B cell (primary cell): ENCODE measurements at places on chromosomes 13 and 19. TPM values are rescaled to one million over a fixed set of nuclear protein-coding genes. Genes with fewer than 3 reads are reported as not detected.

GRCh38 chr19:38718747-38719543 is 25.3 kb downstream of the CAPN12 start:
- DNase-seq, result no peak
- H3K27me3 ChIP-seq, result no peaks in the 10 kb centered on the region
- H3K36me3 ChIP-seq, result peaks cover 74% of the 10 kb centered on the region
- no peaks in the 10 kb centered on the region for H3K4me1 ChIP-seq
- no peak overlapping the region for H3K27ac ChIP-seq

DNA sequence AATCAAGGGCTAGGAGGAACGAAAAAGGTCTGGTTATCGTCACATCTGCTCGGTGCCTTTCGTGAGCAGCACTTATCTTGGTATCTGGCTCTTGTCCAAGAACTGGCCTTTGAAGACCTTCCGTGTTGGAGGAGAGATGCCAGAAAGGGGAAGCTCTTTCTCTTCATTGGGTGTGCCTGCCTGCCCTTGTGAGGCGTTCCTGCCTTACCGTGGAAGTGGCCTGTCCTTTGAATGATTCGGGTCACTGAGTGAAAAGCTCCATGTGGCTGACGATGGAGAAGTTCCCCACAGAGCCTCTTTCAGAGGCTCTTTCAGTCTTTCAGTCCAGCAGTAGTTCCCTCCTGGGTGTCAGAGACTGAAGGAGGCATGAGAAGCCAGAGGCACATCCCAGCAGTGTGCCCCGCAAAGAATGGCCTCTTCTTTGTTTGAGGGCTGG is 121.5 kb upstream of the SLC10A2 start:
- no peak overlapping the region for H3K4me3 ChIP-seq
- H3K4me1 ChIP-seq, result no peaks in the 10 kb centered on the region
- H3K36me3 ChIP-seq, result no peaks in the 10 kb centered on the region
- H3K27me3 ChIP-seq, result no peaks in the 10 kb centered on the region
- H3K27ac ChIP-seq, result no peak overlapping the region
- DNase-seq, result no peak

DNA sequence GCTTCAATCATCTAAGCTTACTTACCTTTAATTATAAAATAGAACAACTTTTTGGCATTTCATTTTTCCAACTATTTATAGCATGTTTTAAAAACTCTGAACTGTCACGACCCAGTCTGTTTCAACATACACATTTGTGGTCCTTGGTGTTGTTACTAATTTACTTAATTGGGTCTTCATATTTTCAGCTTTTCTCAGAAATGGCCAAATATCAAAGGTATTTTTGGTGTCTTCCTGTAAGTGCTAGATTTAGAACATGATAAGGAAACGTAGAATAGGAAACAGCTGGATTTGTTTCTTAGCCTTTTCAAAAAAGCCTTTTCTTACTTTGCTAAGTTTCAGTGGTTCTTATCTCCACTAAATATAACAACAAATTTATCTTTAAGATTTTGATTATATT is 11.4 kb downstream of the LPAR6 start:
- no peaks in the 10 kb centered on the region for H3K4me1 ChIP-seq
- peaks cover 10% of the 10 kb centered on the region for H3K36me3 ChIP-seq
- H3K4me3 ChIP-seq, result no peak overlapping the region
- DNase-seq, result no peak

DNA sequence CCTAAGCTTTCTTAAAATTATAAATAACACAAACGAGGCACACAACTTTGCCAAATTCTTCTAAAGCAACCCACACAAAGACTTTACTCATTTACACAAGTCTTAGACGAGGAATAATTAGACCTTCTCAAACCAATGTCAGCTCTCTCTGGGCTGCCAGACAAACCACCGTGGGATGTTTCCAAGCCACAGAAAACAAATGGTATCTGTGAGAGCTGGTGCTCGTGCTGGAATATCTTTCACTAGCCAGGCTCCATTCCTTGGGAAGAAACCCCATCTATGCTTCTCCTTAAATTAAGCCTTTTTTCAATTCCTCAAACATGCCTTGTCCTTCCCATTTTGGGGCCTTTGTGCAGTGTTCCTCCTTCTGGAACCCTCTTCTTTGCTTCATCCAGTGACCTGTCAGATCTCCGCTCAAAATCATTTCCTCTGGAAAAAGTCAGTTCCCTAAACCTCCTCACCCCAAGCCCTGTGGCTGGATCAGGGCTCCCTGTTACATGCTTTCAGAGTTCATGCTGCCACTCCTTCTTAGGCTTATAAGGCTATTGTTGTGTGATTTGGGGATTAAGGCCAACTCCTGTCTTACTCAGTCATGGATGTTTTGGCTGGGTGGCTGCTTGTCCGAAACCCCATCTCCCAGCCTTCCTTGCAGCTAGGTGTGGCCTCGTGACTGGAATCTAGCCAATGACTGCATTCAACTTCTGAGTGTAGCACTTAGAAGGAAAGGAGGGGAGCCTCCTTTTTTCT is 64.2 kb upstream of the GTF2F2 start:
- H3K4me1 ChIP-seq, result peaks cover 6% of the 10 kb centered on the region
- H3K4me3 ChIP-seq, result no peak overlapping the region
- no peaks in the 10 kb centered on the region for H3K36me3 ChIP-seq
- peaks cover 9% of the 10 kb centered on the region for H3K27me3 ChIP-seq

- H3K36me3 ChIP-seq, result no peaks in the 10 kb centered on the region
- H3K27ac ChIP-seq, result no peak overlapping the region
- no peaks in the 10 kb centered on the region for H3K27me3 ChIP-seq
- no peaks in the 10 kb centered on the region for H3K4me1 ChIP-seq
- DNase-seq, result no peak
- no peak overlapping the region for H3K4me3 ChIP-seq
These were observed 400.6 kb downstream of the HS6ST3 start for GRCh38 chr13:96490496-96490989.

DNA sequence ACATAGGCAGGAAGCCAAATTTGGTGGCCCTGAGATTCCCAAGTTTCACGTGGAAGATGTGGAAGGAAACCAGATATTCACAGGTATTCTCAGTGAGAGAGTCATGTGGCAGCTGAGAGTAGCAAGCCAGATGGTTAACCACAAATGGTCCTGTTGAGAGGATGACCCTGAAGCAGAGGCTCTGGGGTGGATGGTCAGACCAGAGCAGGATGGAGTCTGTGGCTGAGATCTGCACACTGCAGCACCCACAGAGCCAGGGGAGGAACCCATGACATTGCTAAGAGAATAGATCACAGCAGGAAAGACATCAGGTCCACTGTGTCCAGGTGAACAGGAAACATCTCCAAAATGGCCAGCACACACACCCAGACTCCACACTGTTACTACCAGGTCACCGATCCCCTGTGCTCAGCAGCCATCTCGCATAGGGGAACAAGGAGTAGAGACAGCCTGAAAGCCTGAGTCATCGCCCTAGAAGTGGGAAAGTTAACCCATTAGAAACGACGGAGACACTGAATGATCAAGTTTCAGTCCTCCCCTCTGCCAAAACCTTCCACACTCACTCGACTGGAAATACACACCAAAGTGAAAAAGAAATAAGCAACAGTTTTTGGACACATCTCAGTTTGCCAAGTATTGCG is 160.0 kb downstream of the RBM26 start:
- no peaks in the 10 kb centered on the region for H3K36me3 ChIP-seq
- no peak overlapping the region for H3K4me3 ChIP-seq
- no peak for DNase-seq
- no peaks in the 10 kb centered on the region for H3K27me3 ChIP-seq
- no peak overlapping the region for H3K27ac ChIP-seq

The PDE4C gene
- total RNA-seq, result not detected in 2 replicates

The IFT88 gene
- total RNA-seq, result 20.2 and 23.3 TPM in 2 replicates

The KLK15 gene
- total RNA-seq, result not detected in 2 replicates

GRCh38 chr19:33124207-33125098 is 7.5 kb upstream of the WDR88 start:
- no peak overlapping the region for H3K4me3 ChIP-seq
- H3K27me3 ChIP-seq, result no peaks in the 10 kb centered on the region
- peaks cover 30% of the 10 kb centered on the region for H3K36me3 ChIP-seq
- no peak for DNase-seq
- no peak overlapping the region for H3K27ac ChIP-seq
- H3K4me1 ChIP-seq, result no peaks in the 10 kb centered on the region

DNA sequence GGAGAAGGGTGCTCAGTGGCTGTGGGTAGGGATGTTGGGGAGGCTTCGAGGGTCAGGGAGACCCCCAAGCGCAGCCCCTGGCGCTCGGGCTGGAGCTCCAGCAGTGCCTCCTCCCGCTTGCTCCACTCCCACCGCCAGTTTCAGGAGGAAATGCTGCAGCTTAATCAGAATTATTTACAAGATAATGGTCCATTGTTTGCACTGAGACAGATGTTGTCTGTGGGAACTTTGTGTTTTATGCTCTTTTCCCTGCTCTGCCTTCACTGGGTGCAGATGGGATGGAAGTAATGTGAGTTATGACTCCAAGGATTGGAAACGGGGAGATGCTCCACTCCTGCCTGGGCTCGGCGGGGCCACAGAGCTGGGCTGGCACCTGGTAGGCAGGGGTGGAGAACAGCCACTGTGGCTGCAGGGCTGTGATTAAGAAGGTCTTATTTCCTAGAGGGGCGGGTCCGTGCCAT is 192.4 kb downstream of the ZNF536 start:
- H3K4me1 ChIP-seq, result no peaks in the 10 kb centered on the region
- no peak overlapping the region for H3K27ac ChIP-seq
- no peak for DNase-seq
- H3K36me3 ChIP-seq, result no peaks in the 10 kb centered on the region
- H3K27me3 ChIP-seq, result no peaks in the 10 kb centered on the region

GRCh38 chr19:14023404-14024235 is 4.3 kb upstream of the RLN3 start:
- H3K27ac ChIP-seq, result no peak overlapping the region
- no peaks in the 10 kb centered on the region for H3K36me3 ChIP-seq
- H3K27me3 ChIP-seq, result no peaks in the 10 kb centered on the region
- peaks cover 12% of the 10 kb centered on the region for H3K4me1 ChIP-seq
- no peak overlapping the region for H3K4me3 ChIP-seq

DNA sequence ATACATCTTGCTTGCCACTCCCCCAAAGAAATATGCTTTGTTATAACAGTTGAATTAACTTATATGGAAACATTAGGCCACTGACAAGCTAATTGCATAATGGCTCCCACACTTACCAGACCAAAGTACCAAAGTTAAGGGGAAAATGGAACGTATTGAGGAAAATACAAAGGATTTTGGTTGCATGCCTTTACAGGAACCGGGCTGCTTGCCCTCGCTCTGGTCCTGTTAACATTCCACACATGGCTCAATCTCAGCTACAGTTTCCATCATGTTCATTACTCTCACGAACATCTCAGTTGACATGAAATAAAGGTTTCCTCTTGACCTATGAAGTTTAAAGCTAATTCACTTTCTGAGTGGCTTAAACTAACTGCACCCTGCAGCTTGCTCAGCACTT is 220.7 kb upstream of the RXFP2 start:
- no peak overlapping the region for H3K4me3 ChIP-seq
- DNase-seq, result no peak
- H3K27ac ChIP-seq, result no peak overlapping the region
- H3K27me3 ChIP-seq, result no peaks in the 10 kb centered on the region

The URAD gene
- total RNA-seq, result not detected in 2 replicates

GRCh38 chr19:55486971-55487923 is 989 bp upstream of the SSC5D start:
- DNase-seq, result peak; percentile 41
- no peak overlapping the region for H3K27ac ChIP-seq
- no peaks in the 10 kb centered on the region for H3K27me3 ChIP-seq

The ZSCAN5A gene
- total RNA-seq, result 20.5 and 24.8 TPM in 2 replicates

DNA sequence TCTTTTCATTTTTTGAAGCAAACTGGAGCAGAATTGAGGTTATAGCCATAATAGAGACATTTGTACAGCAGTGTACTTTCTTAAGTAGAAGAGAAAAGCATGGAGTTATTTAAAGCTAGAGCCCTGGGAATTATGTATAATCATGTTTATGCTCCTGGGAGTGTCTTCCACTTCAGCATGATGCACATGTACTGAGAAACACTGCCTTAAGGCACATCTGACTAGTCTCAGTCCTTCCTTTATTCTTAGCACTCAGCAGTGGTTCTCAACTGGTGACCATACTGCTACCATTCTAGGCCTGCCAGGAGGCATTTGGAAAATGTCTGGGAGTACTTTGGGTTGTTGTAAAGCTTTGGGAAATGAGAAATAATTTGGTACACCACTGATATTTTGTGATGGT is 45.8 kb downstream of the VWA8 start:
- no peaks in the 10 kb centered on the region for H3K27me3 ChIP-seq
- no peak overlapping the region for H3K4me3 ChIP-seq
- no peak overlapping the region for H3K27ac ChIP-seq
- peaks cover 21% of the 10 kb centered on the region for H3K4me1 ChIP-seq

The LCP1 gene
- 243 TPM in 2 replicates for total RNA-seq

GRCh38 chr19:19514215-19514657 is 1.1 kb downstream of the TSSK6 start:
- peak overlapping the region; percentile 17 for H3K4me3 ChIP-seq
- no peaks in the 10 kb centered on the region for H3K36me3 ChIP-seq
- no peak for DNase-seq
- no peak overlapping the region for H3K27ac ChIP-seq
- H3K27me3 ChIP-seq, result no peaks in the 10 kb centered on the region

GRCh38 chr19:3057275-3057714 is 5.0 kb downstream of the TLE5 start:
- no peak overlapping the region for H3K27ac ChIP-seq
- H3K27me3 ChIP-seq, result no peaks in the 10 kb centered on the region
- peaks cover 75% of the 10 kb centered on the region for H3K36me3 ChIP-seq
- no peak overlapping the region for H3K4me3 ChIP-seq
- peaks cover 10% of the 10 kb centered on the region for H3K4me1 ChIP-seq

The FGF22 gene
- 2.9 and 3.4 TPM in 2 replicates for total RNA-seq

DNA sequence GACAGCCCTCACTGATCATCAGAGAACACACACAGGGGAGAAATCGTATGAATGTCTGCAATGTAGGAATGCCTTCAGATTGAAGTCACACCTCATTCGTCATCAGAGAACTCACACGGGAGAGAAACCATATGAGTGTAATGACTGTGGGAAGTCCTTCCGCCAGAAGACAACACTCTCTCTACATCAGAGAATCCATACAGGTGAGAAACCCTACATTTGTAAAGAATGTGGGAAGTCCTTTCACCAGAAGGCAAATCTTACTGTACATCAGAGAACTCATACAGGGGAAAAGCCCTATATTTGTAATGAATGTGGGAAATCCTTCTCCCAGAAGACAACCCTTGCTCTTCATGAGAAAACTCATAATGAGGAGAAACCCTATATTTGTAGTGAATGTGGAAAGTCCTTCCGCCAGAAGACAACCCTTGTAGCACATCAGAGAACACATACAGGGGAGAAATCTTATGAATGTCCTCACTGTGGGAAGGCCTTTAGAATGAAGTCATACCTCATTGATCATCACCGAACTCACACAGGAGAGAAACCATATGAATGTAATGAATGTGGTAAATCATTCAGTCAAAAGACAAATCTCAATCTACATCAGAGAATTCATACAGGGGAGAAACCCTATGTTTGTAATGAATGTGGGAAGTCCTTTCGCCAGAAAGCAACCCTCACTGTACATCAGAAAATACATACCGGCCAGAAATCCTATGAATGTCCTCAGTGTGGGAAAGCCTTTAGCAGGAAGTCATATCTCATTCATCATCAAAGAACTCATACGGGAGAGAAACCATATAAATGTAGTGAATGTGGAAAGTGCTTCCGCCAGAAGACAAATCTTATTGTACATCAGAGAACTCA is 32.5 kb downstream of the ZNF567 start:
- no peaks in the 10 kb centered on the region for H3K4me1 ChIP-seq
- no peak overlapping the region for H3K4me3 ChIP-seq
- H3K36me3 ChIP-seq, result peaks cover 44% of the 10 kb centered on the region
- H3K27me3 ChIP-seq, result no peaks in the 10 kb centered on the region
- DNase-seq, result peak; percentile 5
